ENCODE measurements at places on chromosomes 2 and 18.

GRCh38 chr2:133152801-133153200 lies 415.5 kb downstream of the NCKAP5 start:
- no peak for DNase-seq

- no peak for DNase-seq
These were observed 10.8 kb downstream of the XRCC5 start for GRCh38 chr2:216119986-216120385.

DNA sequence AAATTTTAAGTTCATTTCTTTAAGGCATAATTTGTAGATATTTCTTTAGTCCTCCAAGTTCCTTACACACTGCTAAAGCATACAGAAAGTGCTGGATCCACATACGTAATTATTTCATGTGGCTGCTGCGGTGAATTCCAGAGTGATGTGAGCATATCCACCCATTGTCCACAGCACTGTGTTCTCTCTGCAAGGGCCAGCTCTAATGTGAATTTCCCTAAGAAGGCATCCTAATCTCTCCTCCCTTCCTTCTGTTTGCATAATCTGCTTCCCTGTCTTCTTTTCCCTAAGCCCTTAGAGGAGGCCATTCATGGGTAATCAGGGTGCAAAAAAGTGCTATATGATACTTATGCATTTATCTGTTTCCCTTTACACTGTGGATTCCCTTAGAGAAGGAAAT lies 57.2 kb downstream of the COBLL1 start:
- DNase-seq = no peak

DNA sequence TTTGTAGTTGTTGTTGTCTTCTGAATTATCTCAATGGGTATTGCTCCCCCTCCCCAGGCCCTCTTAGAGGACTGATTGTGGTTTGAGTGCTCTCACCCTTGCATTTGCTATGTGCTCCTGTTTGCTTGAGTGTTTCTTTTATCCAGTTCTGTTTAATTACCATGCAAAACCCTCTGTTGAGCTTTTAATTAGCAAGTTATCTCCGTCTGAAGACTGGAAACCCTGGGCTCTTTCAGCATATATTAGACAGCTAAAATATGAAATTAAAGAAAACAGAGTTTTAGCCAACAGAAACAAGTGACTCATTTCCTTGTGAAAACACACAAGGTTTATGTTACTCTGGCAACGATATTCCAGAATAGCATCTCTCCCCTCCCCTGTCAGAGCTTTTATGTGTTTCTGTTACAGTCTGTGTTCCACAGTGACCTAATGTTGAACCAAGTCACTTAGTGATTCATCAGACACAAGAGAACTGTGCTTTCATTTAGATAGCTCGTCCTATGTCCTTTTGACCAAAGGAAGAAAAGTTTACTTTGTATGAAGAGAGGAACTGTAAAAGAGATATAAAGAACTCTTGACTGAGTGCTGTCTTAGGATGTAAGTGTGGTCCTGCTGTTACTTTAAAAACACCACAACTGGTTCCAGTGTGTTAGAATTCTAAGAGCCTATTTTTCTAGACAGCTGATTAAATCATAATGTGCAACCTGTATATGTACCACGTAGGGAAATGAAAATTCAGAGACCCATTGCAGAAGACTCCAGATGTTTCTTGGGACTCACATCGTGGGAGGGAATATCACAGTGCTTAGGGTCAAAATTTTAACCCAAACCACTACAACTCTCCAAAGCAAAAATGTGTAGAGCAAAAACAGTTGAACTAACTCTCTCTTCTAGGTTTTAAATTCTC lies 172.8 kb upstream of the RBMS1 start:
- no peak for DNase-seq

- no peak for DNase-seq
These were observed 450.1 kb downstream of the SLC4A3 start for GRCh38 chr2:220077488-220077887.

All from DMS 273 treated with DMSO at 0.1 percent for 48 hours (cell line).